Left renal cortex interstitium (tissue), 4 donors: ENCODE measurements at places on chromosomes 2 and 18. TPM values are rescaled to one million over a fixed set of nuclear protein-coding genes. Genes with fewer than 3 reads are reported as not detected.

The PROKR1 gene
- polyA plus RNA-seq, result 0.31 TPM

The ABCG5 gene
- polyA plus RNA-seq, result 0.44 TPM

The DUSP19 gene
- 6.5 TPM for polyA plus RNA-seq

The NEB gene
- 8.1 TPM for polyA plus RNA-seq

The DSG2 gene
- polyA plus RNA-seq, result 55.5 TPM

The EVX2 gene
- not detected for polyA plus RNA-seq

The PRKAG3 gene
- not detected for polyA plus RNA-seq

The IL1RL1 gene
- polyA plus RNA-seq, result 0.41 TPM

The SNTG2 gene
- polyA plus RNA-seq, result 1.9 TPM

The GAD1 gene
- polyA plus RNA-seq, result 2.8 TPM

The SLC66A2 gene
- 32.6 TPM for polyA plus RNA-seq

The ITGA4 gene
- polyA plus RNA-seq, result 39.2 TPM

The OTOF gene
- polyA plus RNA-seq, result 0.10 TPM

The NLRC4 gene
- 0.96 TPM for polyA plus RNA-seq

The FSHR gene
- not detected for polyA plus RNA-seq

The CFC1 gene
- polyA plus RNA-seq, result not detected

The CHRND gene
- polyA plus RNA-seq, result 0.77 TPM

The LIPG gene
- 57.4 TPM for polyA plus RNA-seq

The GNLY gene
- polyA plus RNA-seq, result 0.58 TPM

The IL18RAP gene
- polyA plus RNA-seq, result 0.47 TPM

The CNGA3 gene
- polyA plus RNA-seq, result 0.06 TPM

The KLHL30 gene
- polyA plus RNA-seq, result 0.41 TPM

The EGR4 gene
- polyA plus RNA-seq, result not detected

The ABCG8 gene
- polyA plus RNA-seq, result 1.0 TPM

The REG3A gene
- not detected for polyA plus RNA-seq
